ENCODE measurements at places on chromosomes 7 and 10.

- DNase-seq: no peak
These were observed 8.6 kb downstream of the WNT16 start for GRCh38 chr7:121337398-121337797.

GRCh38 chr7:99102809-99103690, 40.9 kb downstream of the SMURF1 start:
- DNase-seq: no peak

DNA sequence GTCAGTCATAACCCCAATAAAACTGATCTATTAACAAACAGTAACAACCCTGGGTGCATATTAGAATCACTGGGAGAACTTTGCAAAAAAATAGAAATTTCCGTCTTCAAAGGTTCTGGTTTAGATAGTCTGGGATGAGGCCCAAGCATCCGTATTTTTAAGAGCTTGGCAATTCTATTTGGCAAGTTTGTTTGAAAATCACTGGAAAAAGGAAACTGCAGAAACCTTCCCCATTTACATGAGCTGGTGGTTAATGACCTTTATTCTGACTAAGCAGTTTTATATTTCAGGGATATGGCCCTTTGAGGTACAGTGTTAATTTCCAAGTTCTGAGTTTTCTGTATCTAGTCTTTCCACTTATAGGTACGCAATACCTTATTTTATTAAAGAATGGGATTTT, 115.8 kb upstream of the PRR15 start:
- DNase-seq: no peak

DNA sequence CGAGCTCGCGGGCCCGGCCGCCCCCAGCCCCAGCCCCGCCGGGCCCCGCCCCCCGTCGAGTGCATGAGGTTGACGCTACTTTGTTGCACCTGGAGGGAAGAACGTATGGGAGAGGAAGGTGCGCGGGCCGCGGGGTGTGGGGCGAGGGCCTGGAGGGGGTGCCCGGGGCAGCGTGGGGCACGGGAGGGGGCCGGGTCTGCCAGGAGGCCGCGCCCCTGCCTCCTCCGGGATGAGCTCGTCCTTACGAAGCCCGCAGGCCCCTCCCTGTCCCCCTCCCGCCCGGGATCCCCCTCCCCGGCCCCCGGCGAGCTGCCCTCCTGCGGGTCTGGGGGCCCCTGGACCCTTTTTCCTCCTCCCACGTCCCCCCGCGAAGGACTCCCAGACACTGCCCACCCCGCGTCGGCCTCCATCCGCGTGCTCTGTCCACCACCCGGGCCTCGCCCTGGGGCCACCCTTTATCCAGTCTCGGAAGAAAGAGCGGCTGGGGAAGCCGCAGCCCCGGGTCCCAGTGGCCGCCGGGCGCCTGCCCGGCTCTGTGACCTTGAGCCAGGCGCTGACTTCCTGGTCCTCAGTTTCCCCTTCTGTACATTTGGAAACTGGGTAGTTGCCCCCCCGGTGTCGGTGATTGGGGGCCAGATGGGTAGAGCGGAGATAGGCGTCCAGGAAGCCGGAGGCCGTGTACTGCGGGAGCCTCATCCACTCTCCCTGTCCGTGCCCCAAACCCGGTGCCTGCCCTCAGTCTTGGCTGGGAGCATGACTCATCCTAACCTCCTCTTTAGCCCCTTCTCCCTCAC, 521 bp downstream of the LIMK1 start:
- peak; percentile 72 for DNase-seq

- no peak for DNase-seq
These were observed 979.1 kb upstream of the C7orf33 start for GRCh38 chr7:147611431-147611830.

DNA sequence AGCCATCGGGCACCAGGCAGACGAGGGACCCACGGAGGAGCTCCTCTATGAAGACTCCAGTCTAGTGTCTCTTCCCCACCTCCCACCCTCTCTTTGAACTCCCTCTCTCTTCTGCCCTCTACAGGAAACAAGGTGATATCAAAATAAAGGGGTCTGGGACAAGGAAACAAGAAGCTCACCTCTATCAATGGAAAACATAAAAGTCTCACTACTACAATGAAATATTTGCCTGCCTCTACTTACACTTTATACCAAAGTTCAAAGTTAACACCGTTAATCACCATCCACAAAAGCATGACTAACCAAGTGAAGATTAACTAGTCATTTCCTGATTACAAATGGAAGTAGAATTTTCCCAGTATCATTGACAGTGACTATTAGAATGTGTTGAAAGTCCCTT, 82.2 kb downstream of the PARD3 start:
- no peak for DNase-seq

- DNase-seq: no peak
These were observed 17.2 kb downstream of the MMS19 start for GRCh38 chr10:97481071-97481470.

DNA sequence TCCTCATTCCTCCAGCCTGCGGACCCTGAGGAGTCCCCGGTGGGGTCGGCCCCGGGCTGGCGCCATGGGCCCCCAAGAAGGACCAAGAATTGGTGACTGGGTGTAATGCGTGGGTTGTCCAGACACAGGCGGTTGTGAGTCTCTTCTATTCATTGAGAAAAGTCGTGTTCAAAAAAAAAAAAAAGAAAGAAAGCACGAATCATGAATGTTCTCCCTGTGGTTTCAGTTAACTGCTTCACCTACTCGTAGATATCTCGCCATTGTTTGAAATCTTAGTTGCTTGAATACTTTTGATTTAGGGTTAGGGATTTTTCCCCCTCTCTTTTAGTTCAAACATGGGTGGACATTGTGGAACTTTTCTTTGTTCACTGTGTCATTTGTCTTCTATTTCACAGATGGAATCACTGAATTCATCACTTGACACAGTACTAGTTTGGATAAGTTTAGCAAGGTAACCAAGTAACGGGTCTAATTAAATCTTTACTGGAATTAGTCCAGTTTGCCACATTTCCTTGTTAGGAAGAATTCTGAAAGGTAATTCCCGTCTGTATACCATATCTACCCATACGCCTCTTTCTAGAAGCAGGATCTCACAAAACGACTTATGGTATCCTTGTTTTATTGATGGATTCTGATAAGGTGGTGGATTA, 775 bp downstream of the STARD3NL start:
- no peak for DNase-seq

DNA sequence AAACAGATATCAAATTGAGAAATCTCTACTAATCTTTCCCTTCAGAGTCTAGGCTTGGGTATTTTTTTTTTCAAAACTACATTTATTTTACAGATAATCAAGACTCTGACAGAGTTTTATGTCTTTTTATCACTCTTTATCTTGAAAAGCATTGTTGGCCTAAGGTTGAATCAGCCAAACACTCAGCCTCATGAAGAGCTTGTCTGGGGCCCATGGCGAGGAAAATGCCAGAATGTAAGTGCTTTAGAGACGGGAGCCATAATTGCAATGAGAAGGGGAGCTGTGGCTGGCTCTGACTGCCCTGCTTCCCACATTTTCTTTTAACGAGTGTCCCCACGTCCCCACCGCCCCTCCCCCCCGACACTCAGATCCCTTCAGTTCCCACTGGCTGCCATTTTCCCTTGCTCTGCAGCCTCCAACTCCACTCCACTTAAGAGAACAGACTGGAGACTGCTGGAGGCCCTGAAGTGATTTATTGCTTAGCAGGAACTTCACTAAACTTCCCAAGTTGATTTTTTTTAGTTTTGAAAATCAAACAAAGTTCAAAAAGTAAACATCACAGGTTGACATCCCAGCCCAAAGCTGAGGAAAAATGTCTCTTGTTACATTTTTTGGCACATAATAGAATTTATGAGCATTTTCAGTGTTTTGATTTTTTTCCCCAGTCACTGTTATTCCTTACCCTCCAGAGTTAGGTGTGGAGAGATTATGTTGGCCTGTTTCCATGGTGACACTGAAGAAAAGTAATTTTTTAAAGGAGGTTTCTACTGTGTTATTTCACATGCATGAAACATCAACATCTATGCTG, 637.5 kb upstream of the GALNT17 start:
- no peak for DNase-seq

- no peak for DNase-seq
These were observed 846 bp downstream of the MINPP1 start for GRCh38 chr10:87505366-87506111.

DNA sequence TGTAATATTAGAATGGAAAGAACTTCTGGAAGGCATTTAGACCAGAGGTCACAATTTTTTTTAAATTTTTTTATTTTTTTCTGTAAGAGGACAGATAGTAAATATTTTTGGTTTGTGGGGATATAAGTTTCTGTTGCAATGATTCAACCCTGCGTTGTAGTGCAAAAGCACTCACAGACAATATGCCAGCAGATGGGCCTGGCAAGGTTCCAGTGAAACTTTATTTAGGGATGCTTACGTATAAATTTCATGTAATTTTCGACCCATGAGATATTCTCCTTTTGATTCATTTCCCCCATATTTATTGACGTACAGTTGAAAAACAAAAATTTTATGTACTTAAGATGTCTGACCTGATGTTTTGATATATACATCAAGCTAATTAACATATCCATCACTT, 72.8 kb upstream of the NMT2 start:
- DNase-seq: no peak

- DNase-seq: no peak
These were observed 57.9 kb upstream of the FZD8 start for GRCh38 chr10:35699848-35700486.

DNA sequence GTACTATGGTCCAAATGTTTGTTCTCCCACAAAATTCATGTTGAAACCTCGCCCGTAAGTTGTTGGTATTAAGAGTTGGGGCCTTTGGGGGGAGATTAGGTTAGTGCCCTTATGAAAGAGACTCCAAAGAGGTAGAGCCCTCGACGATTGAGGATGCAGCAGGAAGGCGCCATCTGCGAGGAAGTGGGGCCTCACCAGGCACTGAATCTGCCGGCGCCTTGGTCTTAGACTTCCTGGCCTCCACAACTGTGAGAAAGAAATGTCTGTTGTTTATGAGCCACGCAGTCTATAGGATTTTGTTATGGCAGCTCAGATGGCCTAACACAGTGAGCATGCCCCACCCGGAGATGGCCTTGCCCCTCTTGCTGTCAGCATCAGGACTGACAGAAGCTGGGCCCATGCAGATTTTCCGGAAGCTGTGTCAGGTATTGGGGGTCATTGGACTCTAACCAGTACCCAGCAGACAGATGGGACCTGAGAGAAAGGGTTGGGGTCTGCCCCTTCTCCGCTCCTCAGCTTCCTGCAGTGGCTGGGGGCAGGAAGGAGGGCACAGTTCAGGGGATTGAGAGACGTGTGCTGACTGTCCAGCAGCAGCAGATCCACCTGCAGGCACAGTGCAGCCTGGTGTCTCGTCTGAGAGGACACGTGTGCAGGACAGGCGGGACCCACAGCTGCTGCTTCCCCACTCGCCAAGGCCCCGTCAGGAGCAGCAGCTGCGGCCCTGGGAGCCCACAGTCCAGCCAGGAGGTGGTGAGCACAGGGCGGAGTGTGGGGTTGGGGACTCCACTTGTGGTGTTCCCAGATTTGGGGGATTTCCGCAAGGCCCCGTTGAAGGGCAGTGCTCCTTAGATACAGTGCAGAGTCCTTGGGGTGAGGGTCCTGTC, 47.8 kb downstream of the MGMT start:
- peak; percentile 51 for DNase-seq

GRCh38 chr10:107166403-107166802, 1.9 kb upstream of the SORCS1 start:
- no peak for DNase-seq

GRCh38 chr7:6558837-6559236, 7.6 kb upstream of the GRID2IP start:
- no peak for DNase-seq

DNA sequence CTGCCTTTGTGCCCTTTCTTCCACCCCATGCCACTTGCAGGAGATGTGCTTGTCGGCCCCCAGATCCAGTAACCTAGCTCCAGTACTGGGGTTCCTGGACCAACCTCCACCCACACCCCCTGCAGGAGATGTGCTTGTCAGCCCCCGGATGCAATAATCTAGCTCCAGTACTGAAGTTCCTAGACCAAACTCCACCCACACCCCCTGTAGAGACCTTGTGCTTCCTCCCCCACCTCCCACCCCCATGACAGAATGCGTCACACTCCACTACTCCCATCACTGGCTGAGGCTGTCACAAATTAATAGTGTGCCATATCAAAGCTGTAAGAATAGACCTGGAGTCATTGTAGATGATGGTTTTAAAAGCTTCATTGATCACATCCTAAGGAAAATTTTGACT, 185.0 kb downstream of the BICC1 start:
- DNase-seq: no peak

DNA sequence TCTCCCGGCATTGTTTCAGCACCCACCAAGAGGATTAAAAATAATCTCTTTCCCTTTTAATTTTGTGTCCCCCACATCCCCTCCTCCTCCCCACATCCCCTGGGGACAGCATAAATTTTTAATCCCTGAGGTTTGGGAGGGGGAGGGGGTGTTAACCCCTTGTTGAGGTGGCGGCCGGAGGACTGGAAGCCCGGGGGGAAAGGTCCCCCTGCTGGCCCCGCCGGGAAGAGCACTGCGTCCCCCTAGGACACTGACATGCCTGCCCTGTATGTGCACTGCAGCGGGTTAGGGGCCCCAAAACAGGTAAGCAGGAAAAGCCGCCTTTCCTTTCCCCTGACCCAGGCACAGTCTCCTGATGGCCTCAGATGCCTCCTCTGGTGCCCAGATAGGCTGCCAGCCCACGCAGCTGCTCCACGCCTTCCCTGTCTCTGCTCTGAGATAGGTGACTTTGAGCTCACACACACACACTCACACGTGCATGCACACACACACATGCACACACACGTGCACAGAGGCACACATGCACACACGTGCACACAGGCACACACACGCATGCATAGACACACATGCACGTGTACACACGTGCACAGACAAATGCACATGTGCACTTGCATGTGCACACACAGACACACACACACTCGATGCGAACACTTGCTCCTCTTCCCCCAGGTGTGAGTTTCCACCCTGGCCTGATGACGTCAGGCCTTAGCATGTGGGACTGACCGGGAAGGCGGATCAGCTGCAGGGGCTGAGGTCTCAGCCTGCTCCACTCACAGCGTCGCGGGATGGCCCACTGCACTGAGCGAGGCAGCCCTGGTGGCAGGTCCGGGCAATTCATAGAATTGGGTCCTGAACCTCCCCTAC, 12.3 kb downstream of the CNPY1 start:
- no peak for DNase-seq

DNA sequence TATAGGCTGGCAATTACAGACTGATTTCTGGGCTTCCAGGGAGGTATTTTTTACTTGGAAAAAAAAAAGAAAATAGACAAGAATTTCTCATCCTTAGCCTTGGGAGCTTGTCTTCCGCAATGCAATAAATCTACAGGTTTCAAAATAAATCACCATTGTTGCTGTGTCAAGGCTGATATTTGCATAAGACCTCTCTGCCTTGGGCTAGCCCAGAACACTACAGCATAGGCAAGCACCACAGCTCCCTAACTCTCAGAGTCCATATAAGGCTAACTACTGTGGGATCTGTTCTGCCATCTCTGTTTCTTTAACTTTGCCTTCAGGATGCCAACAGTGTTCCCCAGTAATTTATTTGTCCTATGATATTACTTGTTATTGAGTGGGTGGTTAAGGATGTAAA, 64.4 kb downstream of the ZWINT start:
- no peak for DNase-seq

Measured in left forelimb (tissue), 1 donor.